ENCODE measurements at places on chromosomes 13 and 19.

- no peak for DNase-seq
Measured at GRCh38 chr13:57878291-57878690, 246.7 kb downstream of the PCDH17 start.

- peak; percentile 86 for DNase-seq
Measured at GRCh38 chr13:48653472-48653939, at the start of gene CYSLTR2. Gene CYSLTR2, plus strand, starts transcription at chr13:48653929. Its CDS starts 52,889 bp downstream, at chr13:48706818.

- DNase-seq, result no peak
Measured at GRCh38 chr19:31378404-31378803, 29.2 kb upstream of the TSHZ3 start.

GRCh38 chr13:98313922-98314292 lies 136.8 kb upstream of the RNF113B start:
- no peak for DNase-seq

GRCh38 chr13:78430166-78430791 lies 173.1 kb downstream of the POU4F1 start:
- DNase-seq, result no peak

GRCh38 chr13:36807616-36808015 lies 11.4 kb upstream of the RFXAP start:
- DNase-seq, result no peak

- no peak for DNase-seq
Measured at GRCh38 chr13:99382428-99383133, 75.4 kb upstream of the GPR183 start.

GRCh38 chr13:111950697-111951096 lies 116.3 kb upstream of the SOX1 start:
- DNase-seq, result no peak

DNA sequence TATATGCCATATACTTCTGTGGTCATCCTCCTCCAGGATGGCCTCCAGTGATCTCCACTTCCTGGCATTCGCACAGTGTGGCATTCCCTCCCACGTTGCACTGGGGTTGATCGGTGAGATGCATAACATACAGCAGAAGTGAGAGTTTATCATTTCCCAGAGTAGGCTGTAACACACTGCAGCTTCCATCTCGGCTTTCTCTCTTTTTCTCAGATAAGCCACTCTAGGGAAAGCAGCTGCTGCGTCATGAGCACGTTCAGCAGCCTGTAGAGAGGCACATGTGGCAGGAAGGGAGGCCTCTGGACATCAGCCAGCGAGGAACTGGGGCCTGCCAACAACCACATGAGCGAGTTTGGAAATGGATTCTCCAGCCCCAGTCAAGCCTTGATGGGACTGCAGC lies 807.1 kb downstream of the DIAPH3 start:
- DNase-seq, result peak; percentile 70

- no peak for DNase-seq
Measured at GRCh38 chr13:80572308-80572922, 231.5 kb upstream of the SPRY2 start.

GRCh38 chr13:72317346-72318109 lies 409.9 kb downstream of the MZT1 start:
- DNase-seq, result no peak

GRCh38 chr19:16366433-16367260 lies 42.0 kb downstream of the KLF2 start:
- peak; percentile 89 for DNase-seq

GRCh38 chr19:52206481-52206880 lies 16.6 kb downstream of the PPP2R1A start:
- DNase-seq, result no peak

GRCh38 chr13:39040206-39040605 lies 1.9 kb downstream of the NHLRC3 start:
- DNase-seq, result no peak

GRCh38 chr13:71587817-71588216 lies 279.2 kb downstream of the DACH1 start:
- no peak for DNase-seq

DNA sequence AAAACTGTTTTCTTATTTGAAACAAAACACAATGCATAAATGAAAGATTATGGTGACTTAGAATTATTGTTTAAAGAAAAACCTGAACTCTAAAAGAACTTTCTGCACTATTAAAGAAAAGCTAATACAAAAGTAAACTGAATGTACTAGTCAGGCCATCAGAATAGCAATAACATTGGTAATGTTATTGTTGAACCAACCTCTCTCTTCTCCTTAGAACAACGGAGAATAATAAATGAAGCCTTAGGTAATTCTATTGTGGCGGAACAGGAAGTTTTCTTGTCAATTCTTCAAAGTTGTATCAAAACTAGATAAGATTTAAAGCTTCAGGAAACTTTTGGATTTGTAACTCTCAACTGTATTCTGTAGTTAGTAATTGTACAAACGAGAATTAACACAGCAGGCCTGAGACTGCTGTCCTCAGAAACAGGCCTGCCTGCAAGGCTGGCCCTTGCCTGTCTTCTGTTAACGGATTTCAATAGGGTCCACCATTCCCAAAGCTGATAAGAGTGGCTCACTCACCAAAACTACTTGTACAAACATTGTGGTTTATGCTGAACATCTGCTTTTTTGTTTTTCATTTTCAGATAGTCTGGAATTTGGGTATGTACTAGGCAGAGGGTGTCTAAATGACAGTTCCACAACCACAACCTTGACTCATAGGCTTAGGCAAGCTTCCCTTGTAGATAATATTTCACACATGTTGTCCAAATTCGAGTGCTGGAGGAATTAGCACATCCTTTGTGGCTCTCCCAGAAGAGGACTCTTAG lies 825.8 kb downstream of the GPC5 start:
- DNase-seq, result peak; percentile 98

DNA sequence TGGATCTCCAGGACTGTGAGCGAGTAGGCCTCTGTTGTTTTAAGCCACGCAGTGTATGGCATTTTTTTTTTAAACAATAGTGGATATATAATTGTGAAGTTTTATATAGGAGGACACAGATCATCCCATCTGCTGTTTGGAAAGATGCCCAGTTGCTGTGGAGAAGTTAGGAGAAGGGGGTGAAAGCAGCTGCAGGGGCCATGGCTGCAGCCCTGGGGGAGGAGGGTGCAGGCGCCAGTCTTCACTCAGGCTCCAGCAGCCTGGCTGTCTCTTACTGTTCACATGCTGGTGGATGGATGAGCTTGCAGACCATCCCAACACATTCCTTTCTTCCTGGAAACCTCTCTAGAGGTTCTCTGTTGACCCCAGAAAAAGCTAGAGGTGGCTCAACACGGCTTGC lies 242.3 kb downstream of the TEX29 start:
- no peak for DNase-seq

- DNase-seq, result no peak
Measured at GRCh38 chr19:45862271-45862563, 730 bp downstream of the SYMPK start.

- DNase-seq, result no peak
Measured at GRCh38 chr13:97068151-97068550, 73.9 kb upstream of the OXGR1 start.

GRCh38 chr19:18408053-18408476 lies 10.6 kb upstream of the LRRC25 start:
- DNase-seq, result peak; percentile 80
